ENCODE measurements at places on chromosomes 7 and 10.

- DNase-seq: no peak
Observed at GRCh38 chr7:94974423-94974822, 67.0 kb downstream of the PPP1R9A start.

GRCh38 chr7:121610243-121610642 lies 214.1 kb upstream of the FAM3C start:
- DNase-seq: no peak

- no peak for DNase-seq
Observed at GRCh38 chr10:33279811-33280602, 54.5 kb downstream of the NRP1 start.

- peak; percentile 72 for DNase-seq
Observed at GRCh38 chr7:21960922-21961321, 15.2 kb upstream of the CDCA7L start.

DNA sequence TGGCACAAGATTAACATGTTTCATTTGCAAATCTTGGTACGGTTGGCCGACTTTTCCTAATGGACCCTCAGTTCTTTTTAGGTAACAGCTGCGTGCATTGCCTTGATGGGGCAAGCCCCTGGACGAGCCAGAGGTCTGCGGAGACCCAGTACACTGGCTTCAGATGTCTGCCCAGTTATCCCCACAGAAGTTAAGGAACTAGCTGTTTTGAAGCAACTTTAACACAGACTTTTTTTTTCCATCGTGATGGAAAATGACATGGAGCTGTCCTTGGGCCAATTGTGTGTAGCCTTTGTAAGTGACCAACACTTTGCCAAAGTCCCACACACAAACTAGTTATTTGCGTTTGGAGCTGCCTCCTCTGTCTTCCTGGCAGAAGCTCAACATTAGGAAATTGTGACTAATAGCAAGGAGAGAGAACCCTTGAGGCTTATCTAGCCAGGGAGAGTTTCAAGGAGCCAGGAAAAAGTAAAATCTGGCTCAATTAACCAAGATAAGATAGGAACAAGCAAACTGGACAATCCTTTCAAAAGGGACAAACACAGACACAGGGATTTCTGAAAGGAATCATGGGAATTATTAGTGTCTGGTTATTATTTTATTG lies 99.6 kb upstream of the BMPER start:
- DNase-seq: no peak

GRCh38 chr10:96359616-96360015 lies 814 bp upstream of the OPALIN start:
- no peak for DNase-seq

DNA sequence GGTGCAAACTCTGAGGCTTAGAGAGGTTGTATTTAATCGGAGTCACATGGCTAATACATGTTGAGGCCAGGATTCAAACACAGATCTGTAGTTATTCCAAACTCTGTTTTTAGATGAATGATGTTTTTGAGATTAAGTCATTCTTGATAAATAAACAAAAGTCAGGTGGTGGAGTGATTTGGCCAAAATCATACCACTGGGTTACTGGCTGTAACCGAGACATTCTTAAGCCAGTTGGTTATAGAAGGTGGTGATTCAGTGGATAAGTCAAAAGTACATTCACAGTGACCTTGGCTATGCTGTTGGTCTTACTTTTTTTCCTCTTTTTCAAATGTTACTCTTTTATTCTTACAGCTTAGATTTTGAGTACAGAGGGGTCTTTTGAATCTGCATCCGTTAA lies 361.4 kb downstream of the KIF20B start:
- no peak for DNase-seq

- no peak for DNase-seq
Observed at GRCh38 chr10:124164264-124164663, 70.9 kb upstream of the CHST15 start.

GRCh38 chr7:41169317-41169716 lies 533.6 kb downstream of the INHBA start:
- no peak for DNase-seq

- no peak for DNase-seq
Observed at GRCh38 chr10:114811862-114812261, 9.7 kb upstream of the FHIP2A start.

GRCh38 chr10:71064413-71065118 lies 147.8 kb upstream of the UNC5B start:
- DNase-seq: no peak

DNA sequence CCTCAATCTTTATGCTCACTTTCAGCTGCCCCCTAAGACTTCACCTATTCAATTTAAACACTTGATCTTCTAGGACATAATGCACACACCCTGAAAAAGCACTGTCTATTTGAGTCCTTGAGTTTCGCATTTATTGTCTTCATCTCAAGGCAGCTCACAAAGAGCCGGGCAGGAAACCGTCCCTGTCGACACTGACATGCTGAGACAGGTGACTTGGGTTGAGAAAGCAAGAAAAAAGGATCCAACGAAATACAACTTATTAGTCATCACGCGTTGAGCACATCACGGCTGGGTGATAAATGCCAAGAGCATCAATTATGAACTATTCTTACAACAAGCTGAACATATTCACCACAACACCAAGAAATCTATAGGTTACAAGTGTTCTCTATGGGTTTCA lies 91.1 kb downstream of the CALN1 start:
- DNase-seq: no peak

- DNase-seq: no peak
Observed at GRCh38 chr7:137469191-137469811, 125.8 kb upstream of the PTN start.

DNA sequence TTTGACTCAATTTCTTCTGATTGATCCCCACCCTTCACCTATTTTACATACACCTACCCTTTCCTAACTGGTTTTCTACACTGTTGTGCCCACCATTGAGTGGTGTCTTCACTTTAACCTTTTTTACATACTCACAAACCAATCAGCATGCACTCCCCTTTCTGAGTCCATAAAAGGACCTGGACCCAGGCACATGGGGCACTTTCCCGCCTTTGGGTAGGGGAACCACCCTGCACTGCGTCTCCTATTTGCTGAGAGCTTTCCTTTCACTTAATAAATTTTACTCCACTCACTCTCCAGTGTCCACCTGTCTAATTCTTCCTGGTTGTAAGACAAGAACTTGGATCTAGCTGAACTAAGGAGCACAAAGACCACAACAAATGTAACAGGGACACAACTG lies 33.8 kb downstream of the ANKMY2 start:
- no peak for DNase-seq
